ENCODE measurements at places on chromosomes 12 and 14.

GRCh38 chr12:122891661-122892525, 4.0 kb downstream of the VPS37B start:
- peak; percentile 69 for DNase-seq

DNA sequence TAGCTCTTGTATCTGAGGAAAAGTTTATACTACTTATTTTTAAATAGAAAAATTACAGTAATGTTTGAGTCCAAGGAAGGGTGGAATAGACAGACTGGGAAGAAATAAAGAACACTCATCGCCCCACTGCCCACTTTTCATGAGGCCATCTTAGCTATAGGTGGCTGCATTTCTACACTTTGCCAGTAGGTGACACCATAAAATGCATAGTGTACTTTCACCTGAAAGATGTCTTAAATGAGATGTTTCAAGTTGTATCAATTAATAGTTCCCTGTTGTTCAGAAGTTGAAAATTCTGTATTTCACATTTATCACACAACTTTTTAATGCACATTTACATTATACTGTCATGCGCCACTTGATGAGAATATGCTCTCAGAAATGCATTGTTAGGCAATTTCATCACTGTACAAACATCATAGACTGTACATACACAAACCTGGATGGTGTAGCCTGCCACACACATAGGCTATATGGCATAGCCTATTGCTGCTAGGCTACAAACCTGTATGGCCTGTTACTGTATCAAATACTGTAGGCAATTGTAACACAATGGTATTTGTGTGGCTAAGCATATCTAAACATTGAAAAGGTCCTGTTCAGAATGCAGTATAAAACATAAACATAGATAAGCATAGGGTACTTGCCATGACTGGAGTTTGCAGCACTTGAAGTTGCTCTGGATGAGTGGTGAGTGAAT, 27.6 kb downstream of the PMCH start:
- DNase-seq: no peak

DNA sequence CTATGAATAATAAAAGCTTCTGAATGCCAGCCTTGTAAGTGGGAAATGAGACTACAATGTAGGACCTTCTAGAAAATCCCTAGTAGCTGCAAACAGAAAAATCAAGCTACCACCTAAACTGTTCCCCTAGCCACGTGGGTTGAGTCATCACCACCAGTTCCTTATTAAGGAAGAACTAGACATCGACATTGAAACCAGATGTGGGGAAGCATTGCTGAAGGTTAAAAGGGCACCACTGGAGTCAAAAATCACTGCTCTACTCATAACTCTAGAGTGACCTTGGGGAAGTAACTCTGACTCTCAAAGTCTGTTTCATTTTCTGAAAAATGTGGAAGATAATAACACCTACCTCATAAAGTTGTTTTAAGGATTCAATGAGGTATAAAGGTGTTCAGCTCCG, 9.4 kb upstream of the CNIH1 start:
- DNase-seq: no peak

GRCh38 chr12:77767756-77768343, 62.8 kb upstream of the NAV3 start:
- no peak for DNase-seq

Measured in ELF-1 (cell line).